ENCODE measurements at places on chromosomes 7 and 10.

GRCh38 chr10:129716211-129716681, 247.8 kb downstream of the EBF3 start:
- DNase-seq: no peak

- no peak for DNase-seq
These were observed 11.1 kb upstream of the VIM start for GRCh38 chr10:17216901-17217395.

DNA sequence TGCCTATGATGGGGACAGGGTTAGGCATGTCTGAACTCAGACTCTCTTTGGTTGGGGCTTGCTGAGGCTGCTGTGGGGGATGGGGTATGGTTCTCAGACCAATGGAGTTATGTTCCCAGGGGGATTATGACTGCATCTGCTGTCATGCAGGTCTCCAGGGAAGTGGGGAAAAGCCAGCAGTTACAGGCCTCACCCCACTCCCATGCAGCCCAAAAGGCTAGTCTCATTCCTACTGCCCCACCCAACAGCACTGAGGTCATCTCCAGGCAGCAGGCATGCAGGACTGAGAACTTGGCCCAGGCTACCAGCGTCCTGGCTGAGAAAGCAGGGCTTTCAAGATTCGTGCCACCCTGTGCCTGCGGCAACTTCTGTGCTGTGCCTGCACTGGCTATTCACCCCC, 373.3 kb downstream of the HTR7 start:
- DNase-seq: no peak

- DNase-seq: peak; percentile 29
These were observed 54.3 kb downstream of the CLIP2 start for GRCh38 chr7:74343281-74344131.

DNA sequence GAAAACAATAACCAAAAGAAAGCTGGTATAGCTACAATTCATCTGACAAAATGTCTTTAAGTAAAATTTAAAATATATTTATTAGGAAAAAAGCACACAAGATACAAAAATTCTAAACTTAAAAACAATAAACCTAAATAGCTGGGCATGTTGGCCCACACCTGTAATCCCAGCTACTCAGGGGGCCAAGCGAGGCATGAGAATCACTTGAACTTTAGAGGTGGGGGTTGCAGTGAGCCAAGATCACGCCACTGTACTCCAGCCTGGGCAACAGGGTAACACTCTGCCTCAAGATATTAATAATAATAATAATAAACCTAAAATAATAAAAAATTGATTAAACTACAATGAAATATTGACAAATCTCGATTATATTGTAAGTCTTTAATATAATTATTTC, 77.8 kb upstream of the PDK4 start:
- DNase-seq: no peak

- no peak for DNase-seq
These were observed 1.3 kb upstream of the FZD8 start for GRCh38 chr10:35643151-35644049.

GRCh38 chr7:5497295-5498103, 73.9 kb upstream of the TNRC18 start:
- no peak for DNase-seq

- DNase-seq: no peak
These were observed 1.5 kb downstream of the AKR1C3 start for GRCh38 chr10:5095687-5096086.

DNA sequence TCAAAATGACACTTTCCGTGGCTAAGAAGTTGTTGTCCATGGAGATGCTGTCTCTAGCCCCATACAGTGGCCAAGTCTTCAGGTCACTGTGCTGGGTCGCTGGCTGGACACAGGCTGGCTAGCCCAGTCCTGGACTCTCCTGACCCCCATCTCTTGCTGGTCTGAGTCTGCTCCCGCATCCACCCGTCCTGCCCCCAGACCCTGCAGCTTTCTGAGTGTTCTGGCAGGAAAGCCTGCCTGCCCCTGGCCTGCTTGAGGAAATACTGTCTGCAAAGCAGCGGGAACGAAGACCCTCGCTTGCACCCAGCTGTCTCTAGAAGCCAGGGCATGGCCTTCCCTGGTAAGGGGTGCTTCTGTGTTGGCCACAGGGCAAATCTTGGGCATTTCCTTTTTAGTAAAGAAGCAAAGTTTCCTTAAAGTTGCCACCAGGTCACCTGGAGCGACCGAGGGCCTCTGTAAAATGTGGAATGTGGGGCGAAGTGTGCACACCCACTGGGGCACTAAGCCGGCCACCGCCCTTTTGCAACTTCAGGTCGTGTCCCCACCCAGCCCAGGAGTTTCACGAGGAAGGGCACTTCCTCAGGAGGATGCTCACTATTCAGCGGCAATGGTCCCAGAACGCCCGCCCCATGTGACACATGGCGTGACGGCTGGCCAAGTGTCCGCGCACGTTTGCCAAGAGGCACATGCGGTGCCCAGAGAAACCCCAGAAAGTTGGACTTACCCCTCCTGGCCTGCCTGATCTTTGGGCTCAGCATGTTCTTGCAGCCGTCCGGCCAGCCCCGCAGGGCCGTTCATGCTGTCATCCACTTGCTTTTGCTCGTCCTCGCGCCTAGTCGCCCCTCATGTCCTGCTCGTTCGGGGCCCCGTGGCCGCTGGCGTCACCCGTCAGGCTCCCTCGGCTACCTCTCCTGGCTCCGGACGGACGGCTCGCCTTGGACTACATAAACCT, 558 bp downstream of the ARHGAP22 start:
- no peak for DNase-seq

GRCh38 chr7:83475420-83475819, 173.5 kb downstream of the SEMA3E start:
- DNase-seq: no peak

DNA sequence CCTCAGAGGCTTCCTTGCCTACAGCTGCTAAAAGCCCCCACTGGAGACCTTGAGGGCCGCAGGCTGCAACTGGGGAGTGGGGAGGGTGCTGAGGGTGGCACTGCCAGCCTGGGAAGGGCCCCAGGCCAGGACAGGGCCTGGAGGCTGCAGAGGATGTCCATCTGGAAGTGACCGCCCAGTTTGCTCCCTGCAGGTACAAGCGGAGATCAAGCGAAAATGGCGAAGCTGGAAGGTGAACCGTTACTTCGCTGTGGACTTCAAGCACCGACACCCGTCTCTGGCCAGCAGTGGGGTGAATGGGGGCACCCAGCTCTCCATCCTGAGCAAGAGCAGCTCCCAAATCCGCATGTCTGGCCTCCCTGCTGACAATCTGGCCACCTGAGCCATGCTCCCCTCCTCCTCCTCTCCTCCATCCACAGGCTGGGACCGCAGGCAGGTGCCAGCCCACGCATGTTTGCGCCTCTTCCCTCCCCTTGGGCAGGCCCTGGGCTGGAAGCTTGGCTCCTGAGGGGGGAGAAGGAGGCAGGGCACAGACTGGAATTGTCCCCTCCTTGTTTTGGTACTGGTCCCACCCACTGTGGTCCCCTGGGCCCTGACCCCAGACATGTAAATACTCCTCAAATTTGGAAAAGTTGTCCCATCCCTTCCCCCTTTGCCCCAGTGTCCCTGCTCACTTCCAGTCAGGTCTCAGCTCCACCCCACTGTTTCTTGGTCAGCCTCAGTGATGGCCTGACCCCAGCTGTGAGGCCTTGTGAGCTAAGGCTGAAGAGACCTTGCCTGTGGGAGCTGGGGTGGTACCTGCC, 54.4 kb downstream of the ADCYAP1R1 start:
- no peak for DNase-seq

DNA sequence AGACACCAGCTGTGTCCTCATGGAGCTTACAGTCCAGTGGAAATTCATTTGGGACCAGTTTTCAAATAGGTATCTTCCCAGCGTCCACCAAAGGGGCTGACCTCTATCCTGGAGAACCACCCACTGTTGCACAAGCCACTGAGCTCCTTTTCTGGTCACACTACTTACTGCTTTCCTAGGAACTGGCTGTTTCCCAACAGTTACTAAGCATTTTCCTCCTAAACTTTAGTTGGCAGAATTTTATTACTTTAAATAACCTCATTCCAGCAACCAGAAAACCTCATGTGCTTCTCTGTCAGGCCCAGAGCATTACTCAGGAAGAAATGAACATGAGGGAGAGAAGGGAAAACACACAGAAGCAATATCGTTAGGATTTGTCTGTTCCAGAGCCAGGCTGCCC, 183.1 kb downstream of the GPAM start:
- DNase-seq: no peak
